Ammon's horn (tissue), 1 donor: ENCODE measurements at places on chromosomes 5 and 9.

DNA sequence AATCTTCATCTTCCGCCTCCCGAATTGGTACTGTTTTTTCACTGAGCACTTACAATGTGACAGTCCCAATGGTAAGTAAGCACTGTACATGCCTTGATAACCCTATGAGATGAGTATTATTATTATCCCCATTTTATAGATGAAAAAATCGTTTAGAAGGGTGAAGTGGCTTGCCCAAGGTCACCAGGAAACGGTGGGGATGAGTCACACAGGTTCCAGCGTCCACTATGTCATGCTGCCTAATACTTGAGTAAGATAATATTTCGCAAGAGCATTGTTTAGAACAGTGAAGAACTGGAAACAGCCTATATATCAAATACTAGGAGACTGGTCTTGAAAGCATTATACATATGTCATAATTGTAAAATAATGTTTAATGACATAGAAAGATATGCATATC lies 12.9 kb downstream of the HAND1 start:
- DNase-seq: no peak

DNA sequence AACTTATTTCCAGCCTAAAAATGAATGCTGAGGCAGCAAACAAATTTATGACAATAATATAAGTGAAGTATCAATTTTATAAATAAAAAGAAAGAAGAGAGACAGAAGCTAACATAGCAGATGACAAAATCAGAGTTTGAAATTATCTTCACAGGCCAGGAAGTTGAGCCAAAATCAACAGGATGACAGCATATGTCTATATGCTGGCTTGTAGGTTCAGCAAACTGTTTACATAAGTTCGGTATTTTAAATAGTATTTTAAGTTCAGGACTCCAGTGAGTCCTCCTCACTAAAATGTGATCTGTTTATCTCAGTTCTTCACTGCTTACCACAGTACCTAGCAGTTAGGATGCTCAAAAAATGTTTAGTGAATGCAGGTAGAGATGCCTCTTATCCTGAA lies 359.6 kb upstream of the SMC2 start:
- no peak for DNase-seq

- DNase-seq: no peak
These were observed 36.5 kb downstream of the WWC1 start for GRCh38 chr5:168327994-168328393.

DNA sequence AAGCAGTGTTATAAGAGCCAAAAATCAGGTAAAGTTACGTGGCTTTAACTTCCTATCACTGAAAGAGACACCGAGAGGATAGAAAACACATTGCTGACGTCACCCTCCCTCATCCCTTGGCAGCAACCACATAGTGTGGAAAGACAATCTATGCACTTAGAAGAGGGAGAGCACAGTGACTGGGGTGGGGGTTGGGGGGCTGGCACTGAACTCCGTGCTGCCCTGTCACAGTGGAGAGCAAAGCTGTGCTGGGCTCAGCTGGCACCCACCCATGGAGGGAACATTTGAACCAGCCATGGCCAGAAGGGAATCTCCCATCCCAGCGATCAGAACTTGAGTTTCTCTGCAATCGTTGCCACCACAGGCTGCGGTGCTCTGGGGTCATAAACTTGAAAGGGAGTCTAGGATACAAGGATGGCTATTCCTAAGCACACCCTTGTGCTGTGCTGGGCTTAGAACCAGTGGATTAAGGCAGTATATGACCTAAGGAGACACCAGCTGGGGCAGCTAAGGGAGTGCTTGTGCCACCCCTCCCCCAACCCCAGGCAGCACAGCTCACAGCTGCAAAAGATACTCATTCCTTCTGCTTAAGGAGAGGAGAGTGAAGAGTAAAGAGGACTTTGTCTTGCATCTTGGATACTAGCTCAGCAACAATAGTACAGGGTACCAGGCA lies 73.4 kb downstream of the KIAA0825 start:
- peak; percentile 8 for DNase-seq

DNA sequence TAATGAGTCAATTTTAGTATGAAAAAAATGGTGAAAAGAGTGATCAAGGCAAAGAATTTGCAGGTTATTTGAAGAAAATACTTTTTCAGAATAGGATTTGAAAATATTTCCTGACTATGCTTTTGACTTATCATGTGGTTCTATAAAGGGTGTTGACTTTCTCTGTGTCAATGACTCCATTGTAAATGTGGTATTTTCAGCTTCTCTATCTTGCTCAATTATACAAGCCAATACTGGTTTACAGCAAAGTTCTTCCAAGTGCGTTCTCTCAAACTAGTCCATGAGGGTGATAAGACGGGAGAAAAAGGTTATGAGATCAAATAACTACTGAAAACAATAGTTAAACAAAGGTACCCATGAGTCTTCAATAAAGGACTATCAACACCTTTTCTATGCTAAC lies 21.7 kb downstream of the IL33 start:
- DNase-seq: no peak

GRCh38 chr5:14720236-14720923 lies 55.9 kb downstream of the OTULIN start:
- no peak for DNase-seq

GRCh38 chr9:4663956-4664355 lies 1.9 kb downstream of the PLPP6 start:
- no peak for DNase-seq

DNA sequence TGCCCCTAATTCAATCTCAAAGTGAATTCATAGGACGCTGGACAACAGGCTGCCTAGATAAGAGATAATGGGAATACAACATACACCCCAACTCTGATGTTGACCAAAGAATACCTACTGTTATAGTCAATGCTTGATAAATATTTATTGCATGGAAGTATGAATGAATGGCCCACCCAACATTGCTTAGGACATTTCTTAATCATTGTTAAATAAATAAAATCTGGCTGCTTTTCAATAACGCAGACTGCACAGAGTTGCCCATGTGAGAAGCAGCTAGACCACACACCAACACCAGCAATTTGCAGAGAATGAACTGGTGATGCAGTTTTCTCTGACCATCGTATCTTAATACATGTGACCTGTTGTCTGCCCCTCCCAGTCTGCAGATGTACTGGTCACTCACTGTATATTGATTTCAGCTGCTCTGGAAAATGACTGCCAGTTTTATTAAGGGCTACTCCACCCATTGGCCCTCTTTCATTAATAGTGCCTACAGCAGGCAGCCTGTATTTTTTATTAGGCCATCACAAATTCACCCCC lies 236.2 kb upstream of the WWC1 start:
- no peak for DNase-seq

DNA sequence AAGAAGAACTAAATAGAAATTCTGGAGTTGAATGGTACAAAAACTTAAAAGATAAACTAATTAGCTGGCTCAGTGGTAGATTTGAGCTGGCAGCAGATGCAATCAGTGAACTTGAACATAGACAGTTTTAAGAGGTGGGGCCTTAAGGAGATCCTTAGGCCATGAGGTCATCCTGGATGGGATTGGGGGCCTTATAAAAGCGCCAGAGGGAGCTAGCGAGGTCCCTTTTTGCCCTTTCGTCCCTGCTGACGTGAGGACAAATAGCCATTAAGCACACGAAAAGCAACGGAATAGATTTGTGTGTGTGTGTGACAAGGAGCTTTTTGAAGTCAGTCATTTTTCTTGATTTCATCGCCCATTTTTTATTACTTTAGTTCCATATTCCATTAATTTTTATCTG lies 83.3 kb downstream of the ZNF354C start:
- no peak for DNase-seq

GRCh38 chr5:118996098-118996497 lies 7.8 kb upstream of the DTWD2 start:
- DNase-seq: no peak

- no peak for DNase-seq
These were observed 99.6 kb upstream of the RAPGEF1 start for GRCh38 chr9:131839281-131840084.

DNA sequence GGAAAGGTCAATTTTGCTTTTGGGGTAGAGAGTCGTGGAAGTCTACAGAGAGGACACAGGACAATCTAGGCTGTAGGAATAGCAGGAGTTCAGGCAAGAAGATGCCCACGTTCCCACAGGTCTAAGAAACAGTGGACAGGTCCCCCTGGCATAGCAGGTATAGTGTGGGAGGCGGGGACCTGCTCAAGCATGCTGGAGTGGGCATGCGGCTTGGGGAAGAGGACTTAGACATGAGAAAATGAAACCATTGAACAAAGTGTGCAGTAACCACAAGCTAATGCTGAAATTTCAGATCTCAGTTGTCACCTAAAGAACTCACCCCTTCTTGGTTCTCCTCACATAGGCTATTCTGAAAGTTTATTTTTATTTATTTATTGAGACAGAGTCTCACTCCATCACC lies 142.8 kb upstream of the EFNA5 start:
- DNase-seq: no peak

DNA sequence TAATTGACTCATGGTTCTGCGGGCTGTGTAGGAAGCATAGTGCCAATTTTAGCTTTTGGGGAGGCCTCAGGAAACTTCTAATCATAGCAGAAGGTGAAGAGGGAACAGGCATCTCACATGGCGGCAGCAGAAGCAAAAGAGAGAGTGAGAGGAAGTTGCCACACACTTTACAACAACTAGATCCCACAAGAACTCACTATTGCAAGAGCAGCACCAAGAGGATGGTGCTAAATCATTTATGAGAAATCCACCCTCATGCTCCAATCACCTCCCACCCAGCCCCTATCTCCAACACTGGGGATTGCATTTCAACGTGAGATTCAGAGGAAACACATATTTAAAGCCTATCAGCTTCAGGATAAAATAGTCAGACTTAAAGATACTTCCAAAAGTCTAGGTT lies 36.1 kb upstream of the LPAR1 start:
- DNase-seq: peak; percentile 23

- no peak for DNase-seq
These were observed 5.3 kb upstream of the ACSL6 start for GRCh38 chr5:132016721-132017250.
